ENCODE measurements at places on chromosomes 4 and X.
A peak's percentile ranks its signal among the peaks of the same experiment; 100 is the strongest.

DNA sequence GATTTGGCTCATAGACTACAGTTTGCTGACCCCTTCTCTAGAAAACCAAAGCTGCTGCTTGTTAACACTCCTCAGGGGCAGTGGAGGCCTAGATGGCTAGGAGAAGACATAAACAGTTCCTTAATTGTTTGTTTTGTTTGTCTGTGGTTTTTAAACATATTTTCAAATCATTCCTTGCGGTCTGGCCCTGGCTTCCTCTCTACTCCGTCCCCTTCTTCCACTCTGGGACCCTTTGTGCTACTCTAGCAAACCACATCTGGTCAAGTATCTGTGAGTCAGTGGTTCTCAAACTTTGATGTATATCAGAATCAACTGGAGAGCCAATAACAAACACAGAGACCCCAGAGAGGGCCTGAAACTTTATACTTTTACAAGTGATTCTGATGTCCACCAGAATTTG lies 36.1 kb downstream of the FRMPD4 start:
- DNase-seq = peak; percentile 0

- DNase-seq = peak; percentile 11
Measured at GRCh38 chr4:48295116-48295515, 25.5 kb upstream of the TEC start.

DNA sequence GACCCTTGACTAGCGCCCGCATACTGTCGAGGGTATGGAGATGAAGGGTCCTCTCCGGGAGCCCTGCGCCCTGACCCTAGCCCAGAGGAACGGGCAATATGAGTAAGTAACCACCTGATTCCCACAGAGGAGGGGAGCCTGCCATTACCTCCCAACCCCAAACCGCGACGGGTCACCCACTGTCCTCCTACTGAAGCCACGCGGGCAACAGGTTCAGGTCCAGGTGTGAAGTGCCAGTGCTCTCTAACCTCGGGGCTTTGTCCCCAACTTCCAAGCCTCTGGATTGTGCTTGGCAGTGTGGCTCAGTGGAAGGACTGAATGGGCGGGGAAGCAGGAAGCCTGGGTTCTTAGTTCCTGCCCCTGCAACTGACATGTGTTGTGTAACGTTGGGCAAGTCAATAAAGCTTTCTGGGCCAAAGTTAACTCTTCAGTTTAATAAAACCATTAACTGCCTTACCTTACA lies 694 bp downstream of the OCRL start:
- DNase-seq = peak; percentile 23

- no peak for DNase-seq
Measured at GRCh38 chr4:146525754-146526153, 4.0 kb upstream of the SLC10A7 start.

GRCh38 chr4:184287697-184288255 lies 70.1 kb upstream of the ENPP6 start:
- DNase-seq = peak; percentile 80

Measured in adipocyte (in vitro differentiated cells).